ENCODE measurements at places on chromosomes 2 and 18.

GRCh38 chr2:124046332-124046731 lies 21.2 kb downstream of the CNTNAP5 start:
- DNase-seq = no peak

DNA sequence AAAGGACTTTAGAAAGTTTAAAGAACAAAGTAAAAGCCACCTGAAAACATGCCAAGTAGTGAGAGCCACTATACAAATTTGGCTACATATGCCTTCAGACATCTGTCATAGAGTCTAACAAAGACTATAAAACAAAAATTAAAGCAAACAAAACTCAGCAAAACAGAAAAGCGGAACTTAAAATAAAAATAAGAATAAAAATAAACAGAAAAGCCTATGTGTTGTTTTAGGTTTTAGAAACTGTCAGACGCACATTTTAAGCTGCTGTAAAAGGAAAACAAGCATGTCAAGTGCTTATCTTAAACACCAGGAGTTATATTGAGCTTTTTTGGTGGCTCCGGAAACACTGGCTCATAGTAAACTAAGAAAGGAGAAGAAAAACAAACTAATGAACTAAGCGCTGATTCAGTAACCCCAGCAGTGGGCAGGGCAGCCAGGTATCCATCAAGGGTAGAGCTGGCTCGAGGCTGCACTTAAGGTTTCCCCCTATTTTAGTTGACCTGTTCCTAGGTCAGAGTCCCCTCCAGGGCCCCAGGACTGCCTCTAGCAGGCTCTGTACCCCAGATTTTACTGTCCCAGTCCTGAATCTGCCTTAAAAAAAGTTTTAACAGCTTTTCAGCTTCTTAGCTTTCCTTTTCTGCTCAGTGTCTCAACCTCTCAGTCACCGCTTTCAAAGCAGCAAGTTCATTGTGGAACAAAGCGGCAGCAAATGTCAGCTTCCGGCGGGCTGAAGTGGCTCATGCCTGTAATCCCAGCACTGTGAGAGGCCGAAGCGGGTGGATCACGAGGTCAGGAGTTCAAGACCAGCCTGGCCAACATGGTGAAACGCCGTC lies 15.4 kb upstream of the RMC1 start:
- no peak for DNase-seq

- no peak for DNase-seq
Measured at GRCh38 chr2:234932591-234933168, 19.1 kb upstream of the SH3BP4 start.

GRCh38 chr2:15941871-15942710 lies 1.7 kb downstream of the MYCN start:
- DNase-seq = peak; percentile 43

GRCh38 chr2:238140721-238141540 lies 2.5 kb downstream of the KLHL30 start:
- no peak for DNase-seq

DNA sequence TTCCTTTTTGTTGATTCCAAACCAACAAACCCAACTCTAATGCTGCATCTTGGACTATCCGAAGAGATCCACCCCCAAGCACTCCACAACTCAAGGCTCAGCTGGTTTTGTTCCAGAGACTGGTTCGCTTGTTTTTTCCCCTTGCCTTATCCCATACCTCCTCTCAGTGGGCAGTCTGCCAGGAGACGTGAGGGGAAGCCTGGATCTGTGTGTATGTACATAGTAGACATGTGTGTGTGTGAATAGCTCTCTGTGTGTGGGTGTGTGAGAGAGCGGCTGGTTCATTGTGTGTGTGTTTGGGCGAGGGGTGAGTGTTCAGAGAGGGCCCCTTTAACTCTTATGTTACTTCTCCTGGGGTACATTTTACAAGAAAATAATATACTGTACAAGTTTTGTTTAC lies 94.4 kb downstream of the NRP2 start:
- no peak for DNase-seq
